ENCODE measurements at places on chromosomes 12 and 14. TPM values are rescaled to one million over a fixed set of nuclear protein-coding genes. Genes with fewer than 3 reads are reported as not detected.

Gene FAM161B
- 1.00 TPM for total RNA-seq

Gene LALBA
- total RNA-seq: not detected

Gene FAM186B
- total RNA-seq: 1.7 TPM

Gene SMOC1
- 0.33 TPM for total RNA-seq

Gene C12orf54
- not detected for total RNA-seq

Gene C14orf39
- not detected for total RNA-seq

Data from melanocyte of skin (primary cell).